ENCODE measurements at places on chromosomes 1 and 21.

DNA sequence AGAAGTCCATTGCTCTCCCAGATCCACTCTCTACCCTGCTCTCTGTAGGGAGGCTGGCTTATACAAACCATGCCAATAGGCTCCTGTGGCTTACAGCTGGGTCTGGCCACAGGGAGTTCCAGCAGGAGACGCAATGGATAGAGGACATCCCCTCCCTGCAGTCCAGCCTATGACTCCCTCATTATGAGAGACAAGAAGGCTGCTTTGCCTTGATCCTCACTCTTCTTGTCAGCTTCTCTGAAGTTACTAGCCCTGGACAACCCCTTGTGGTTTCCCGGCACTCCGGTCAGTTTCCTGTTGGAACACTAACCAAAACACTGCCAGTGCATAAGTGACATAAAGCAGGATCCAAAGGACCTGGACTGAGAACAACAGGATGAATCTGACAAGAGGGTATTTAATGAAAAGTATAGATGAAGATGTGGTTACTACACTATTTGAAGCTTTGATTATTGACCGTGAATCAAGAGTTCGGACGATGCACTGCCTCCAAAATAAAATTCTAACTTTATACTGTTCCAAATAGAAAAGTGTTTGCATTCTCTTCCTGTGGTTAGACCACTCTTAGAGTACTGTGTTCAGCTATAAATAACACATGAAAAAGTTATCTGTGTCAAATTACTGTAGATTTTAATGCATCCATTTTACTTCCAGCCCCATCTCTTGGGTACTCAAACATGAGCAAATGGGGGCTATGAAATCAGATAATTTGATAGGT is 32.7 kb upstream of the ZNF326 start:
- DNase-seq = no peak

DNA sequence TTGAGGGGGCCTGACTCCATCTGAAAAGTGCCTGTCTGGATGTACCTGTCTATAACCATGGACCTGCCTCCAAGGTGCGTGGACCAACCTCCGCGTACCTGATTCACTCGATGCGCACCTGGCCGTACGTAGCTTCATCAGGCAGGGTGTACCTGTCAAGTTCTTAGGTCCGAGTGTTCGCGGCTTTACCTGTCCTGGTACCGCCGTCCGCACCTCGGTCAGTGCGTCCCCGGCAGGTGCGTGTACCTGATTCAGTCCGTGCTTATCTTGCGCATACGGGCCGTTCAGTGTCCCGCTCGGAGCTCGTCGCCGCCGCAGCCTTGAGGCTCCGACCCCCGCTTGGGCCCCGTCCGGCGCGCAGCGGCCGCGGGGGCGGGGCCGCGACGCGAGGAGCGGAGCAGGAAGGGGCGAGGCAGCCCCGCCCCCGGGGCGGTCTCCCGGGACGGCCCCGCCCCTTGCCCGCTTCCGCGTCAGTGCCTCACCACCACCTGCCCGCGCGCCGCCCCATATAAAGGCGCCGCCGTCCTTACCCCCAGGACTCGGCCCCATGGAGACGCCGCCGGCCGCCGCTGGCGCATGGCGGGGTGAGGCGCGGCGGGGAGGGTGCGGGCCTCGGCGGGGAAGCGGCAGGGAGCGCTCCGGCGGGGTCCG is at the start of gene ZC3H12A:
Gene ZC3H12A (plus strand): TSS at position 535 of the 651 bp plus-strand sequence. CDS start 917 bp downstream, outside the sequence.
- peak; percentile 81 for DNase-seq

GRCh38 chr21:28900481-28900880 is 92.2 kb downstream of the LTN1 start:
- no peak for DNase-seq

- no peak for DNase-seq
Measured at GRCh38 chr1:44777969-44778635, 2.8 kb downstream of the RPS8 start.

DNA sequence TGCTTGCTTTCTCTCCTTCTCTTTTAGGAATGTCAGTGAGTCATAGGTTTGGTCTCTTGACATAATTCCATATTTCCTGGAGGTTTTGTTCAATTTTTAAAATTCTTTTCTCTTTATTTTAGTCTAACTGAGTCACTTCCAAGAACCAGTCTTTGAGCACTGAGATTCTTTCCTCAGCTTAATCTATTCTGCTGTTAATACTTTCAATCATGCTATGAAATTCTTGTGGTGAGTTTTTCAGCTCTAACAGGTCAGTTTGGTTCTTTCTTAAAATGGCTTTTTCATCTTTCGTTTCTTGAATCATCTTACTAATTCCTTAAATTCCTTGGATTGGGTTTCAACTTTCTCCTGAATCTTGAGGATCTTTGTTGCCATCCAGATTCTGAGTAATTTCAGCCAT is 321.0 kb downstream of the PTBP2 start:
- DNase-seq = no peak

GRCh38 chr1:48082271-48082962 is 85.2 kb upstream of the TRABD2B start:
- no peak for DNase-seq

GRCh38 chr1:38327559-38327973 is 281.0 kb upstream of the POU3F1 start:
- DNase-seq = no peak

DNA sequence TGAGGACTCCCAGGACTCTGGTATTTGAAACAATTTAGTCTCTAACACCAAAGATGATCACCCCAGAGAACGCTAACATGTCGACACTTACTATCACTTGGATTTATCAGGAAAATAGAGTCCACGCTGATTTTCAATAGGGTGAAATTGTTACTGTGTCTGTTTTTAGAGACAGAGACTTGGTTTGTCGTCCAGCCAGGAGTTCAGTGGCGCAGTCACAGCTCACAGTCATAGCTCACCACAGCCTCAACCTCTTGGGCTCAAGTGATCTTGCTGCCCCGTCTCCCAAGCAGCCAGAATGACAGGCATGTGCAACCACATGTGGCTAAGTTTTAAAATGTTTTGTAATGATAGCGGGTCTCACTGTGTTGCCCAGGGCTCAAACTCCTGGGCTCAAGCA is 5.3 kb downstream of the SSU72 start:
- no peak for DNase-seq

DNA sequence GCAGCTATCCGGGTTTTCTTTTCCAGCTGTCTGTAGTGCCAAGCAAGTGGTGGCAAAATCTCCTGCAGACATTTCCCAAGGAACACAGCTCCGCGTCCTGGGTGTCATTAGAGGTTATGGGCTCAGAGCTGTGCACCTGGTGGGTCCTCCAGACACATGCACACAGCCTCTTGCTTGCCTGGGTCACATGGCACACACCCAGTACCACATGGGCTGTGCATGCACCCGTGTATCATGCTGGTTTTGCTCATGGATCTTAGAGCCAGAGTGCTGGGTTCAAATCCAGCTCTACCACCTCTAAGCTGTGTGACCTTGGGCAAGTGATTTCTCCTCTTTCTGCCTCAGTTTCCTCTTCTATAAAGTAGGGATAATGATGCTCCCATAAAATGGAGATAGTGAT is 61.7 kb downstream of the ALPL start:
- no peak for DNase-seq

DNA sequence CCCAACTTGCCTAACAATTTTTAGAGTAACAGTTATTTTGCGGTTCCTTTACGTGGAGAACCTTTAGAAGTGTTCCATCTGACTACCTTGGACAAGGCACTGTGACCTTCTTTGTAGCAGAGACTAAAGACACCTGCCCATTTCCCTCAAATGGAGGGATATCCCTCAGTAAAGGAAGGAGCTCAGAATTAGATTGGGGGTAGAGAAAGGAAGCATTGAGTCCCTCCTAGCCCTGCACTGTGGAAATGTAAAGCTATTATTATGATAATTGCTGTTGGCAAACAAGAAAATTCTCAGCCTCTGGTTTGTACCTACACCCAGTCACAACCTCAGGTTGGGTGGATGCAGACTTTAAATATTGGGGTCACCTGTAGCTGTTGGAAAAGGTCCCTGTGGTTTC is 72.6 kb upstream of the MACF1 start:
- no peak for DNase-seq

DNA sequence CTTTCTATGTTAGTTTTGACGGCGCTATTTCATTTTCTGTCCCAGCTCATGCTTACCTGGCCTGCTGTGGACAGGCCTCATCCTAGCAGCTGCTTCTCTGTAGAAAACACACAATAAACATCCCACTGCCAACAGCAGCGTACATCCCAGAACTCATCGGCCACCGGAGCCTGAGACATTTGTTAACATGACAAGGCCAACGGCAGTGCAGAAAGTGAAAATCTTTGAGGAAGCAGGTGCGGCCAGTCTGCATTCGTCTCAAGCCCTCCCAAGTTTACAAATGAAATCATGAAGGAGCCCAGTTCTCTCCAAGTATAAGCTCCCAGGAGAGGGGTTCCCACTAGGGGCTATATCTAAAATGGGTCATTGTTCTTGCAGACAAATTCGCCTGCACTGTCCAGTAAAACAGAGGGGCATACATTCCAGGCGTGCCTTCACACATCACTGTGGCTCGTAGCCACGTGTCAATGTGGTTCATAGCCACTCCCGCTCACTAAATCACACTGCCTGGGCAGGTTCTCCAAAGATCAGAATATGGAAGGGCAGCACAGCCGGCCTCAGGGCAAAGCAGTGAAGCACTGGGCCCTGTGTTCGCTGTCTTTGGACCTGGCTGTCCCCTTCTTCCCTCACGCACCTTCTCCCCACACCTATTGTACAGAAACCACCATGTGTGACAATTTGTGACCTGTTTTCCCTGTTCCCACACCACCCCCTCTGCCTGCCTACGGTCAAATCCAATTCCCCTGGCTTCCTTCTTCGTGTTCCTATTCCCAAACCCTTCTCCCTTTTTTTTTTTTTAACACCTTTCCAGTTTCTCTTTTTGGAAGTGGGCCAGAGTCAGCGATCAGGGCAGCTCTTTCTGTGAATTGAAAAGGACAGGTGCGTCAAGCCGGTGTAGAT is 27.0 kb upstream of the ABCG1 start:
- no peak for DNase-seq

- no peak for DNase-seq
Measured at GRCh38 chr1:61442544-61442943, 282.4 kb downstream of the TM2D1 start.

GRCh38 chr21:33196941-33197374 is 32.8 kb upstream of the IFNAR2 start:
- peak; percentile 85 for DNase-seq

DNA sequence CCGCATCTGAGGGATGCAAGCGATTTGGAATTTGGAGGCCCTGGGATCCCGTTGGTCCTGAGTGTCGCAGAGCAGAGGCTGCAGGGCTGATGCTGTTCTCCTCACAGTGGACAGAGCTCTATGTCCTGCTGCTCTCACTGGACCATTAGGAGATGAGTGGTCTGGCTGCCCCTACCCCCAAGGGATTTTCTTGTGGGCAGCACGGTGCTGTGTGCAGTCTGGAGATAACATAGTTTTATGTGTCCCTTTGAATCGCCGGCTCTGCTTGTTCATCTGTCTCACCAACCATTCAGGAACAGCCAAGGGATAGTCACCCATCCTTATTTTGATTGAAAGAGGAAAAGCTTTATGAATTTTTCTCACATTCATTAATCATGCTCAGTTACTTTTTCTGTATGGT is 49.9 kb downstream of the CHRM3 start:
- DNase-seq = no peak

DNA sequence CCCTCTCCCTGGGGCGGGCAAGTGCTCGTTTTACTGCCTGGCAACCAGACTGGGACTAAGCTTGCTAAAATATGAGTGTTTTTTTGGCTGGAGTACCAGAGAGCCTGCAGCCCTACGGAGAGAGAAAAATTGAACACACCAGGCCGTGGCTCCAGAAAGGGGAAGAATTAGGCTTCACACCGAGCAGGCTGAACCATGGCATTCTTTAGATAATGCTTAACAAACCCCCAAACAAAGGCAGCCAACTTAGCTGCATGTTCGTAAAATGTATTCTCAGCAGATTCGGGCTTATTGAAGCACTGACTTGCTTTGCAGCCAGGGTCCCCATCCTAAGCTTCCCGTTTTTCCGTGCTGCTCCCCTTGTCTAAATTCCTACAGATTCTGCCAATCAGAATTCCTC is 76.6 kb downstream of the LMX1A start:
- no peak for DNase-seq

DNA sequence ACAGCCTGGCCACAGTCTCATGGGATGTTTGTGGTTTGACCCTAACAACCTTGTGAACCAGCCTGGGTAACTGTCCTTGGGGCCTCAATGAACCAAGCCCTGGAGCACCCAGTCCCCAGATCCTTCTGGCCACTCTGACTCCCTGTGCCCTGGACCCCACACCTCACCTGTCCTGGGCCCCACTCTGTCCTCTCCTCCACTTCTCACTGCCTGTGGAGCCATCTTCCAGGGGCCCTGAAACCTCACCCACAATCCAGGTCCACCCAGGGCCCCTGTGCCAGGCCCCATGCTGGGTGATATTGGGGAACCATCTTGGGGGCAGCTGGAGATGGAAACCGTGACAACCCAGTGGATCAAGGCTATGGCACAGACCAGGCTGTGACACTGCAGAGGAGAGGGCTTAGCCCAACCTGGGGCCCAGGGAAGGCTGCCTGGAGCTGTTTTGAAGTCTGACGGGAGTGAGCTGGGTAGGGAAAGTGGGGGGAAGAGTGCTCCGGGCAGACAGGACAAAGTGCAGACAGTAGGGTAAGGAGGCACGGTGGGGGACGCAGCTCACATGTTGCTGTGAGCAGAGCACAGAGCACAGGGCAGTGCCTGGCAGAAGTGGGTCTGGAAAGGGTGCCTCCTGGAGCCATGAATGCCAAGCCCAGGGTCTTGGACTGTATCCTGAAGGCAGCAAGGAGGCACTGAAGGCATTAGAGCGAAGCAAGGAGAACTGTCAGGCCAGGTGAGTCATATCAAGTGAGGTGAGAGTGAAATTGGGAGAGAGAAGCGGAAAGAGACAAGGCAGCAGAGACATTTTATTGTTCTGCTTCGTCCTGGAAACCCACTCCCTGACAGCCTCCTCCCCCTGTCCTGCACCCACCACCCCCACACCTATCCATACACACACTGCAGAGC is 12.1 kb upstream of the LRP8 start:
- DNase-seq = no peak

- no peak for DNase-seq
Measured at GRCh38 chr1:174923820-174924219, 75.9 kb upstream of the CACYBP start.

DNA sequence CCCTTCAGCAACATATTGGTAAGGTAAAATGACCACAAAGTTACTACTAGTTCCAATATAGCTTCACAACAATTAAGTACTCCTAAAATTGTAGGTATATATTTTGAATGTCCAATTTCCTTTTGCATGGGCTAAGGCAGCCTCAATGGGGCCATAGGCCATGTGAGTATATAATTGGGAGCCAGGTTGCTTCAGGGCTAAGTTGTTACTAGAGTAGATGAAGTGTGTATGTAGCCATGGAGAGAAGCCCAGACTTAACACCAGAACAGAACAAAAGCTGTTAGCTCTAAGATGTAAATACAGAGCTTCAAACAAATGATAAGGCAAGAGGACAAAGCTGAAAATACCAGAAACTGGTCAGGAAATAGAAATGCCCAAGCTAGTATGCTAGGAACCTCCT is 16.2 kb downstream of the ITGB3BP start:
- no peak for DNase-seq

- no peak for DNase-seq
Measured at GRCh38 chr1:32749332-32749731, 46.8 kb upstream of the SYNC start.

DNA sequence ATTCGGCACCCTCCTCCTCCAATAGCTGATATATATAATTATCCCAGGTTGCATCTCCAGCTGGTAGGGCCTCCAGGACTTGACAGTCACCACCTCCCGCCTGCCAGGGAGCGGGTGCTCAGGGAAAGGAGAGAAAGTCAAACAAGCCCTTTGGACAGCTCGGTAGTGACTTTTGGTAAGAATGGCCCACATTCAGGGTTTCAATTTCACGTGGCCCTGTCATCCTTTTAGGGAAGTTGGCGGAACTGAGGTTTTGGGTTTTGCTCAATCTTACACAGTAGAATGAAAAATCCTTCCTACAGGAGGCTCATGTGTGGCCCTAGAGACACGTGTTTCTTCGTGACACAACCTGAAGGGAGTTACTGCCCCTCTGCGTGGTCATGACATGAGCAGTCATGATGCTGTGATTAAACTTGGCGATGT is 44.2 kb downstream of the CAPN8 start:
- no peak for DNase-seq

Measured in WERI-Rb-1 (cell line).